ENCODE measurements at places on chromosomes 7 and 10.

GRCh38 chr10:72088889-72089575, 681 bp upstream of the SPOCK2 start:
- no peaks in the 10 kb centered on the region for H3K36me3 ChIP-seq
- peak; percentile 52 for DNase-seq
- H3K27me3 ChIP-seq: peaks cover 50% of the 10 kb centered on the region
- H3K4me1 ChIP-seq: peaks cover 25% of the 10 kb centered on the region
- peak overlapping the region; percentile 69 for H3K4me3 ChIP-seq

GRCh38 chr7:71326595-71326994, 194.7 kb downstream of the GALNT17 start:
- H3K4me1 ChIP-seq: no peaks in the 10 kb centered on the region
- H3K27me3 ChIP-seq: no peaks in the 10 kb centered on the region
- no peak overlapping the region for H3K4me3 ChIP-seq
- DNase-seq: no peak
- H3K27ac ChIP-seq: no peak overlapping the region

GRCh38 chr10:33258967-33259366, 75.5 kb downstream of the NRP1 start:
- no peaks in the 10 kb centered on the region for H3K27me3 ChIP-seq
- H3K27ac ChIP-seq: peak overlapping the region; percentile 92
- H3K4me3 ChIP-seq: no peak overlapping the region

DNA sequence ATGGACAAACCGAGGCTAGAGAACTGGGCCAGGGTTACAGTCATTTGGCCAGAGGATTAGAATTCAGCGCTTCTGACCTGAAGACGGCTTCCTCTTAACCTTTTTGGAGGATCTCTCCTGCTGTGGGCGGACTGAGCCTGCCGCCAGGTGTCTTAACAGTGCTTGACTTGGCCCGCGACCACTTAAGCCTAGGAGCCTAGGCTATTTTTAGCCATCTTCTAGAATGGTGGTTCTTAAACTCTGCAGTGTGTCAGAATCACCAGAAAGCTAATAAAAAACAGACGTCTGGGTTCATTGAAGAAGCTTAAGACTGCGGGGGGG, 722 bp downstream of the MDH2 start:
- H3K4me1 ChIP-seq: peaks cover 12% of the 10 kb centered on the region
- DNase-seq: no peak

DNA sequence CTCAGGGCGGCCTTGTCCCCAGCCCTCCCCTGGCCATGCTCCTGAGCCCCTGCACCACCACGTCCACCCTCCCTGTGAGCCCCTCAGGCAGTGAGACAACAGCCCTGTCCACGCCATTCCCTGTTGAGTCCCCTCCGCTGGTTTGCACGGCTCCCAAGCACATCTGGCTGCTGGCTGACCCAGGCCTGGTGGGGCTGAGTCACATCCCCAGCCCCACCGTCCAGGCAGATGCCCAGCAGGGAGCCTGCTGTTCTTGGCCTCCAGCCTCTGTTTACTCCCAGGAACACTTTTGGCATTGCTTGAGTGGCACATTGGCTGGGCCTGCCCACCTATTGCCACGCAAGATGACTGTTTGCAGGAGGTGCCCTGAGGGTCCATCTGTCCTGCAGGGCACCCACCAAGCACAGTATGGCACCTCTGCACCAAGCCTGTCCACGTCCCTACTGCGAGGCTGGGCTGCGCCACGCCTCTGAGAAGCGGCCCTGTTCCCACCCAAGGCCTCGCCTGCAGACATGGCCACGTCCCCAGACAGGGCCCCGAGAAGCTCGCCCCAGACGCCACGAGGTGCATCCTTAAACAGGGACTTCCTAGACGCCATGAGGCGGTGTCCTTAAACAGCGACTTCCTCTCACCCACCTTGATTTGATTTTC, 48.4 kb upstream of the INPP5A start:
- no peak overlapping the region for H3K4me3 ChIP-seq
- H3K36me3 ChIP-seq: no peaks in the 10 kb centered on the region
- H3K27me3 ChIP-seq: peaks cover 23% of the 10 kb centered on the region
- no peak overlapping the region for H3K27ac ChIP-seq
- no peak for DNase-seq
- H3K4me1 ChIP-seq: peaks cover 11% of the 10 kb centered on the region

- no peaks in the 10 kb centered on the region for H3K27me3 ChIP-seq
- no peak overlapping the region for H3K4me3 ChIP-seq
- H3K4me1 ChIP-seq: no peaks in the 10 kb centered on the region
- no peak overlapping the region for H3K27ac ChIP-seq
Observed at GRCh38 chr10:62651341-62651740, 153.2 kb upstream of the ADO start.

- no peak overlapping the region for H3K27ac ChIP-seq
- H3K36me3 ChIP-seq: no peaks in the 10 kb centered on the region
- peaks cover 88% of the 10 kb centered on the region for H3K27me3 ChIP-seq
Observed at GRCh38 chr7:8435590-8436545, 2.5 kb downstream of the NXPH1 start.

Data from mesenchymal stem cell (in vitro differentiated cells and primary cell).